ENCODE measurements at places on chromosomes 11 and 22.

DNA sequence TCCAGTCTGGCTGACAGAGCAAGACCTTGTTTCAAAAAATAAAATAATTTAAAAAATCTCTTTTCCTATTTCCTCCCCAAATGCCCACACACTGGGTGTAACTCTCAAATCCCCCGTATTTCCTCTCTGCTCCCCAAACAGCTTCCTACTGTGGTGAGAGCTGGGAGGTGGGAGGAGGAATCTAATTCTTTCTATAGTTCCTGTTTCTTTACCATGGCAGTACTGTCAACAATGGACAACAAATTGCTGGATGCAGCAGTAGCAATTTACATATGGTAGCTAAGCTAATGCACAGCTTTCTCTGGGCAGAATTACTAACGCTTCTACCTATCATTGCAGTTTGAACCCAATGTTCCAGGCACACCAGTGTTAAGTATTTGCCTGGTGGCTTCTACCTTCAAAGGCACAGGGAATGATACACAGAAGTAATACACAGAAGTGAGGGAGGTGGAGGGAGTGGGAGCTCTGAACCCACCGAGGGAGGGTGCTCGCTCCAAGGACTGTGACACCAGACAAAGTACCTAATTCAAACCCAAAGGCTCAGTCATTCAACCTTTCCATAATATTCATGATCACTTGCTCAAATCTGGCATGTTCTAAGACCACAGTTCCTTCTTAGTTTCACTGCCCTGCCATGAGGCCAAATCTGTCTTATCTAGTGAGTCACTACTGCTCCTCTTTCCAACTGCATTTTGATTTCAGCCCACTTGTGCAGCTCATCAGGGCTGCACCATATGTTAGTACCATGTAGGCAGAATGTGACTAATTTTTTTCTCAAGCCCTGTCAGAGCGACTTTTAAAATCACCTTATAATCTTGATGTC lies 37.9 kb downstream of the CELF1 start:
- peak; percentile 85 for DNase-seq

DNA sequence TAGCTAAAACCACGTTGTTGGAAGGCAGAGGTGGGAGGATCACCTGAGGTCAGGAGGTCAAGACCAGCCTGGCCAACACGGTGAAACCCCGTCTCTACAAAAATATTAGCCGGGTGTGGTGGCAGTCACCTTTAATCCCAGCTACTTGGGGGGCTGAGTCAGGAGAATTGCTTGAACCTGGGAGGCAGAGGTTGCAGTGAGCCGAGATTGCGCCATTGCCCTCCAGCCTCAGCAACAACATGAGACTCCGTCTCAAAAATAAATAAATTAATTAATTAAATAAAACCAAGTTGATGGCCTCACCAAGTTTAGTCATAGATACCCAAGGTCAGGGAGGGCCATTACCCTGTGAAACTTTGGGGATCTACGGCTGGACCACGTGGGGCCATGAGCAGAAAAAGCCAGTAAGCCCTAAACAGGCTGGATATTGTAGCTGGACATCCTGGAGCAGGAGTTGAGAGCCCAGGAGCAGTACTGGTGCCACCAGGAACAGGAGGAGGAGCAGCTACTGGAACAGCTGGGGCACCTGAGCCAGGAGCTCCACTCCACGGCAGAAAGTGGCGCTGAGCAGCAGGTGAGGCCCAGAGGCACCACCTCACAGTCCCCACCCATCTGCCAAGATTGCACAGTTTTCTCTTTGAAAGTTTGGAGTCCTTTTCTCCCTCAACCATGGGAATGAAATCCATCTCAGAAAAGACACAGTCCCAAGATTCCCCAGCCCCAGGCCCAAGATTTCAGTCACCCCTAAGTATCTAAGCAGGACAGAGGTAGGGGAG lies 50.5 kb downstream of the BTG4 start:
- no peak for DNase-seq

- DNase-seq, result peak; percentile 36
Measured at GRCh38 chr11:12950670-12951069, 58.4 kb upstream of the RASSF10 start.

DNA sequence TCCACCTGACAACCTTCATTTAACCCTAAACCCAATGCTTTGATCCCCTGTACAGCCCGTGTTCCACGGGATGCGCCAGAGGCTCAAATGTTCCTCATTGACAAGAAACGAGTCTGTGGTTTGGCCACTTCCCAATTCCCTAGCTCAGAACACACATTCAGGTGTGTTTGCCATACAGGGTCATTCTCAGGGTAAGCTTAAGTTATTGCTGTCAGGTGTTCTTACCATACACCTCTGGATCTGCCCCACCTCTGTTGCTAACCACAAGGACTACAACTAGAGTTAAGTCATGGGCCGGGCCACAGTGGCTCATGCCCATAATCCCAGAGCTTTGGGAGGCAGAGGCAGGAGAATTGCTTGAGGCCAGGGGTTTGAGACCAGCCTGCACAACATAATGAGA lies 45.6 kb upstream of the POLD3 start:
- no peak for DNase-seq

- DNase-seq, result no peak
Measured at GRCh38 chr11:925158-925495, 543 bp upstream of the AP2A2 start.

DNA sequence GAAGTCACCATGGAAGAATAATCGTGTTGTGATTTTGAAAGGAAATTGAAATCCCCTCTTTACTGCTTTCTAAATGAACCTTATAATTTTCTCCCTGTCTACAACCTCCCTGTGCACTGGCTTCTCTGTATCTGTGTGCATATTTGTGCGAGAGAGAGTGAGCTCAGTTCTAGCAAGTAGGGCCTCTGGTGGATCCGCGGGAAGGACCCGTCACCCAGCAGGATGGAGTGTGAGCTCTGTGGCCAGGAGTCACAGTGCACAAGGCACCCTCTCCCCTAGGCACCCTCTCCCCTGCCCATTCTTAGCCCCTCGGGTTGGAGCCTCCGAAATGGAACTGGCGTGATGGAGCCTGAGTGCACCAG lies 109.0 kb downstream of the TRIM29 start:
- no peak for DNase-seq

DNA sequence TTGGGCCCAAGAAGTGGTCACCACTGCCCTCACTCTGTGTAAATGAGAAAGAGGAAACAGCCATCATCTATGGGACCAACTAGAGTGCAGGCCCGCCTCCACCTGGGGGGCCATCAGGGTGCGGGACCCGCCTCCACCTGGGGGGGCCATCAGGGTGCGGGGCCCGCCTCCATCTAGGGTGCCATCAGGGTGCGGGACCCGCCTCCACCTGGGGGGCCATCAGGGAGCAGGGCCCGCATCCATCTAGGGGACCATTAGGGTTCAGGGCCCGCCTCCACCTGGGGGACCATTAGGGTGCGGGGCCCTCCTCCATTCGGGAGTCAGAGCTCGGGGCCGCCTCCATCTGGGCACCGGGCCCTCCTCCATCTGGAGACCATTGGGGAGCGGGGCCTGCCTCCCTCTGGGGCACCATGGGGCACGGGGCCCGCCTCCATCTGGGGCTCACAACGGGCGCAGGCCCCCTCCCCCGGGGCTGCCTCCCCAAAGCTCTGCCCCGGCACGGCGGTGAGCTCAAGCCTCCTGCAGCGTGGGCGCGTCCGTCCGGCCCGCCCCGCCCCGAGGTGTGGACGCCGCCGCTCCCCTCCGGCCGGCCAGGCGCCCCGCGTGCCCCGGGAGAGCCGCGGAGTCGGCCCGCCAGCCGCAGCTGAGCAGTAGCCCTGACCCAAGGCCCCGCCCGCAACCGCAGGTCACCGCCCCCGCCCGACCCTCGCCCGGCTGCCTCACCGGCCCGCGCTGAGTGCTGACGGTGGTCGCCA lies 512 bp downstream of the TOLLIP start:
- DNase-seq, result no peak

DNA sequence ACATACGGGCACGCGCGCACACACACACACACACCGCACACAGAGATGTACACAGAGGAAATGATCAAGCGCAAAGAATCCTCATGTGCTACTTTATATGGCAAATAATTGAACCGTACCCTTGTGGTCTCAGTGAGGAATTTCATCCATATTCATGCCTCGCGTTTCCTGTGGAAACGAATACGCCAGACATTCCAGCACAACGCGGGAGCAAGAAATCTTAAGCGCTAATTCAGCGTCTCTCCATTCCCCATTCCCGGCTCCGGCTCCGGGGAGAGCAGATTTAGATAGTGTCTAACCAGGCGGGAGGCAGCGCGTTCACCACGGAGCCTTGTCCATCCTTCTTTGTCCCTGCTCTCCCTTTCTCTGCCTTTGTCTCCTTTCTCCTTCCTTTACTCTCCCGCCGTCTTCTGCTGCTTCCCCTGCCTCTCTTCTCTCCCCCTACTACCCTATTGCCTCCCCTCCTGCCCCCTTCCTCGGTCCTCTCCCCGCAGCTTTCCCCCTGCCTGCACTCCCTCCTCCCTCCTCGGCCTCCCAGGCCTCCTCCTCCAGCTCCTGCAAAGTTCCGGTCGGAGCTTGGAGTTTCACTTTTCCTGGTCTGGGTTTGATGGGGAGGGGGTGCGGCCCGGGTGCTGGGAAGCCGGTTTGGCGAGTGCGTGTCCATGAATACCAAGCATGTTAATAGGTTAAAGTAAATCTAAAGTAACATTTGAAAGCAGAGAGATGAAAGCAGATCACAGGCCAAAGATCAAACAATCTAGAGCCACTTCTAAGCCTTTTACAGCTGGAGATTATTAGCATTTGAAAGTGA lies 579.3 kb downstream of the BUD13 start:
- DNase-seq, result peak; percentile 57

DNA sequence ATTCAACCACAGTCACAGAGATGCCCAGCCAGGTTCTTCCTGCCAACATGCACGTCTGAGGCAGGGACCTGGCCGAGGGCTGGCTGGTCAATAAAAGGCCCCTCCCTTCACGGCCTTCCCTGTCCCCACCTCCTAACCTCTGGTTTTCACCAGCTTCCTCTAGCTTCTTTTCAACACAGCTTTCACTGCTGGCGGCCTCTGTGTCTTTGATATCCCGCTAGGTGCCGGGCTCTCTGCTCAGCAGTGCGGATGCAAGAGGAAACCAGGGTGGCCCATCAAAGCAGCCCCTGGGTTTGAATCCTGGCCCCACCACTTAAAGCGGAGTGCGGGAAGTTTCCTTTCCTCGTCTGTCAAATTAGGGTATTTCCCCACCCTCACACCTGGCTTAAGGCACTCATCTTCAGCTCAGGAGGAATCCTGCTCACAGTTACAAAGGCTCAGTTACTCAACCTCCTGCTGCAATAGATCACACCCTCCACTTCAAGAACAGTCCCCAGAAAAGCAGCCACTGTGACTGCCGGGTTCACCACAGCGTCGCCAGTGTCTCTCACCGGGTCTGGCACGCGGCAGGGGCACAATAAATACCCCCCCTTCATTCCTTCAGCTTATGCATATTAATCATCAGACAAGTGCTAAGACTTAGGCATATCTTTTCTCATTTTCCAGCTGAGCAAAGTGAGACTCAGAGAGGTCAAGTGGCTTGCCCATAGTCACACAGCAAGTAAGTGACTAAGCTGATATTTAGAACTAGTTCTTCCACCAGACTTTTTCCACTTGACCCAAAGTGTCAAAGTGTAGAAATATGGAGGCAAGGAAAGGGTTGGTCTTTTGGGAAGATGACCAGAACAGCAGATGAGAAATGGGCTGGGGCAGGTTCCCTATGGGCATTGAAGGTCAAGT lies 45.7 kb downstream of the TXN2 start:
- DNase-seq, result no peak

GRCh38 chr11:130050257-130050656 lies 19.4 kb upstream of the APLP2 start:
- DNase-seq, result peak; percentile 53

GRCh38 chr11:118607401-118608359 lies at the start of gene PHLDB1:
PHLDB1 (plus strand) TSS chr11:118607615; CDS start chr11:118613837, 6,222 bp downstream.
- DNase-seq, result peak; percentile 78

GRCh38 chr11:130634961-130635473 lies 186.6 kb downstream of the ADAMTS15 start:
- peak; percentile 87 for DNase-seq

GRCh38 chr22:46587492-46588278 lies 32.5 kb upstream of the GRAMD4 start:
- no peak for DNase-seq

DNA sequence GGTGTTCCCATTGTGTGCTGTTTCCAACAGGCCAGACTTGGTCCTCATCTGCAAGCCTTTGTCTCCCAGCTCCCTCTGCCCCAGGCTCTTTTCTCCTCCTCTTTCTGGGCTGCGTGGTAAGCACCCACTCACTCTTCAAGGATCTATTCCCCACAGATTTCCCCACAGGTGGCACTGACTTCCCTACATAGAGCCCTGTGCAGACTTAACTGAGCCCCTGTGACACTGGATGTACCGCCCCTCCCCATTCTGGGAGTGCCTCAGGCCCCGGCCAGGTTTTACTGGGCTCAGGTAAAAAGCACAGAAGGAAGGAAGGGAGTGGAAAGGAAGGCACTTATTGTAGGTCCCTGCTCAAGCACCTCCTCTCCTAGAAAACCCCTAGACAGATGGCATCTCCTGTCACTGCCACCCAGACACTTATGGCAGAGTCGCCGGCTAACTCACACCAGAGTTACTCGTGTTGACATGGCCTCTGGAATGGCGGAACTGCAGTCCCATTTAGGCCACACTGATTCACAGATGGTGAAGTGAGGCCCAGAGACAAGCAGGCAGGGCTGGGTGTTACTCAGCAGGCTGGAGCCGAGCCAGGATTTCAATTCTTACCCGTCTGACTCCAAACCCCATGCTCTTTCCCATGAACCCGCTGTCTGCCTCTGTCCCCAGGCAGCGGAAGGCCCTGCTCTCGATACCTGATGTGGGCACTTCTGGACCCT lies 47.2 kb downstream of the LRRC32 start:
- peak; percentile 73 for DNase-seq

Data from EH (cell line).